HFFc6 (cell line): ENCODE measurements at places on chromosomes 7 and 10. TPM values are rescaled to one million over a fixed set of nuclear protein-coding genes. Genes with fewer than 3 reads are reported as not detected.

DNA sequence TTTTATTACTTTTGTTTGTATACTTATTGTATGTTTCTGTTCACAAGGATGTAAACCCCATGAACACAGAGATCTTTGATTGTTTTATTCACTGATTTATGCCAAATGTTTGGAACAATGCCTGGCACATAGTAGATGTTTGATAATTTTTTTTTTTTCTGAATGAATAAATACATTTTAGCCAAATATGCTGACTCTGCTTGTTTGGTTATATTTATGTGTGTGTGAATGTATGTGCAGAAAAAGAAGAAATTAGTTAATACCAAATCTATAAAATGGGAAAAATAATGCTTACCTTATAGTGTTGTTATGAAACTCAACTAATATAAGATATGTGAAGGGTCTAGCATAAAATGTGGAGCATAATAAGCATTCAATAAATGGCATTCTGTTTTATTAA, 203.9 kb downstream of the MDFIC start:
- DNase-seq = no peak

GRCh38 chr10:14648946-14649345, 125.8 kb downstream of the FAM107B start:
- no peak for DNase-seq

DNA sequence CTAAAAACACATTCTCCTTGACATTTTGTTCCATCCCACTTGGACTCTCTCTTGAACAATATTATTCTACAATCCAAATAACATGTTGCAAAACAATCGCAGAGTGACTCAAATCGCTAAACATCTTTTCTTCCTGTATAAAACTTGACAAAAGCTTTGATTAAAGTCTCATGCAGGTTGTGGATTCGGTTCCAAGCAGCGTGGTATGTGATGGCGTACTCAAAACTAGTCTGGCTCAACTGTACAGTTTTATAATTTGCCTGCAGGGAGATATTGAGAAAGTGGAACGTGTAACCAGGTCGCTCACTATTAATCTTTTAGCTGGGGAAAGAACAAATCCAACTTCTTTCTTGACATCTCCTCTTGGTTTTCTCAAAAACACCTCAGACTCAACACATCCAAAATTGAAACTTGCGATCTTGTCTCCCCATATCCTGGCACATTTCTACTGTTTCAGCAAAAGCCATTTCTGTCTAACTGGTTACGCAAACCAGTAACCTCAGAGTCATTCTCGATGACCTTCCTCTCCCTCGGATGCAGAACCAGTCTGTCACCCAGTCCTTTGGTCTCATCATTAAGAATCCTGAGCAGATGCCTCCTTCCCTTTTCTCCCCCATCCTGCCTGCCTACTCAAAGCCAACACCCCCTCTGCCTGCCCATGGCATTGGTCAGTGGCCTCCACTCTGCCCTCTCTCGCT, 100.1 kb downstream of the CACNB2 start:
- no peak for DNase-seq

- no peak for DNase-seq
These were observed 1.8 kb downstream of the KCNIP2 start for GRCh38 chr10:101841826-101842225.

GRCh38 chr10:58641708-58642107, 129.0 kb downstream of the BICC1 start:
- DNase-seq = peak; percentile 75

GRCh38 chr10:6763423-6763822, 183.3 kb upstream of the PRKCQ start:
- DNase-seq = no peak

- peak; percentile 35 for DNase-seq
These were observed 17.1 kb downstream of the MBL2 start for GRCh38 chr10:52755297-52756062.

GRCh38 chr7:150947241-150947745, 30.8 kb downstream of the KCNH2 start:
- DNase-seq = no peak

GRCh38 chr7:69208276-69208675, 390.0 kb upstream of the AUTS2 start:
- no peak for DNase-seq

DNA sequence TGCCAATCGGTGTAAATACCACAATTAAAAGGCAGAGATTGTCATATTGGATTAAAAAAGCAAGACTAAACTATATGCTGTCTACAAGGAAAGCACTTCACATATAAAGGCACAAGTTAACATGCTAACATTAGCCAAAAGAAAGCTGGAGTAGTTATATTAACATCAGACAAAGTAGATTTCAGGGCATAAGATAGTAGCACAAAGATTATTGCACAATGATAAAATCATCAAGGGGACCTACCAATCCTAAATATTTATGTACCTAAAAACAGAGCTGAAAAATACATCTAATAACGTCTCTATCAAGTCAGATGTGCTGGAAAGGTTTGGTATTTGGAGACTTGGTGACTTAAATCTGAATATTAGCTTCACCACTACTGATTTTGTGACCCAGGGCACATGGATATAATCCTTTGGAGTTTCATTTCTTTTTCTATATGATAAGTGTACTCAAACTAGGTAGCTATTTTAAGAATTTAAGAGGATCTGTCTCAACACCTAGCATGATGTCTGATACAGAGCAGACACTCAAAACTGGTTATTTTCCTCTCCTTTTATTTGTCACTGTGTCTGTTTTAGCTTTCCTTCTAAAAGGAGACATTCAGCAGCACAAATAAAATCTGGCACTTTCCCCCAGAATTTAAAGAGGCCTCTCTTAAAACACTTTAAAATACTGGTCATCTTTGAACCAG, 156.5 kb downstream of the DOCK4 start:
- no peak for DNase-seq

DNA sequence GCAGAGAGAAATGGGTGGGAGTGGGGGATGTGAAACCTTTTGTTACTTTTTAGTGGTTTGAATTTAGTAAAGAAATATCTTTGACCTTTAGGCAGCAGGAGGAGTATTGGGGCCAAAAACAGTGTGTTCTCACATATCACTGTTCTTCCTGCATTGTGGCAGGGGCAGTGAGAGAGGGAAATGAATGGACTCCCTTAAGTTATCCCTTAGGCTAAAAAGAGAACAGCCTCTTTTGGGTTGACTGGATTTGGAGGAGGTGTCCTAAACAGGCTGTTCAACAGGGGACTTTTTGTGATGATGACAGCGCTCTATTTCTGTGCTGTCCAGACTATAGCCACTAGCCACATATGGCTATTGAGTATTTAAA, 22.3 kb downstream of the ZNF775 start:
- DNase-seq = no peak

- DNase-seq = peak; percentile 60
These were observed 98.5 kb downstream of the ARHGAP22 start for GRCh38 chr10:48506147-48506917.

DNA sequence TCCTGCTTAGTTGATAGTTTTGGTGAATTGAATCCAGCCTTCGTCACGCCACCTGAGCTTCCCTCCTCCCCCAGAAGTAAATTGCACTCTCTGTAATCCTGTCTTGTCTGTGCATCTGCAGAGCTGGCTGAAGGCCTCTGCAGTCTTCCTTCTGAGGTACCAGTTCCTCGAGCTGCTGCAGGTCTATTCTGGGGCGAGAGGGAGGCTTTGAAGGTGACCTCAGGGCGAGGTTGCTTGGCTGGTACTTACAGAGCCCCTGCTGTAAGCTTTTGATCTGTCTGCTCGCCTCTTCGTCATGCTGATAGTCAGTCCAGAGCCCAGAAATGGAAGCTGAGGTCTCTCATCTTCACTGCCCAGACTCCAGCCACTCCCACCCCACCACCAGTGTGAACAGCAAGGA, 513.6 kb upstream of the FOXK1 start:
- no peak for DNase-seq

DNA sequence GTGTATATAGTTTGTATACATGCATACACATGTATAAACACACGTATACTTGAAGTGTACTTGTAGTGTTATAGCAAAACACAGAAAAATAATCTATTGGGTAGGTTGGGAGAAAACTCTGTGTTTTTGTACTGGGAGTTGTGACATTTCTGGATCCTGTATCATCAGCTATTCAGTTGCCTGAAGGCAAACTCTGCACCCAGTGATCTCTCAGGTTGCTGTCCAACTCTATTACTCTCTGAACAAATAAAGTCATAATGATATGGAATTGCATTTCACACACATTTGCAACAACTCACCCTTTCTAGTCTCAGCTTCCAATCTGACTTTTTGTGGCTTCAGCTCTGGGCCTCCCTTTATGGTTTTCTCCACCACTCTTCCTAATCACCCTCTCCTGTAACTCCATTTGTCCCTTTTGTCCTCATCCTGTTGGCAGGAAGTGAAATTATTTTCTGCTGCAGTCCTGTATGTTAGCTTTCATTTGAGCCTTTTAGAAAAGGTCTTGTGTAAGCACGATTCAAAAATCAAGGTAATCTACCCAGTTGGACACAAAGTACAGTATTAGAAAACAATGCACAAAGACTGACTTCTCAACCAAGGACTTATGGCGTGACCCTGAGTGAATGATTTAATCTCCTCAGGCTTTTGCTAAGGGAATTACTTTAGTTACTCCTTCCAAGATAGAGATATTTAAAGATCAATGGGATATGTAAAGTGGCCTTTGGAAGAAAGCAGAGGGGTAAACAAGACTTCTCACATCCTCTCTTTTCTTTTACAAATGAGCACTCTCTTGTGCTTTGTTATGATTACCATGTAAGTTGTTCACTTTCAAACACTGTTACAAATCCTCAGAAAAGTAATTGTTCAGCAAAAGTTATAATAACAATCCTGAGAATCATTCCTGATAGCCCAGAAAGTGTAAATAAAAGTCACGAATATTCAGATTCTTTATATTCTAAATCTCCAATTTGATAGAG, 249.1 kb downstream of the KCND2 start:
- DNase-seq = no peak

- no peak for DNase-seq
These were observed 128.2 kb upstream of the CHST15 start for GRCh38 chr10:124221356-124222317.

- DNase-seq = peak; percentile 3
These were observed 57.5 kb downstream of the COL17A1 start for GRCh38 chr10:104028146-104028545.

Gene FGFR2
- total RNA-seq = not detected in 3 replicates

Gene INMT
- total RNA-seq = 0.11 TPM in 1 of 3 replicates, not detected in the others

Gene GNAT3
- not detected in 2 replicates for total RNA-seq

Gene CDC14C
- 0.09 to 0.15 TPM in 2 of 3 replicates, not detected in the other for total RNA-seq

Gene STEAP1B
- 37.4 to 95.6 TPM (median 47.4 TPM) in 3 replicates for total RNA-seq

Gene VAX1
- total RNA-seq = not detected in 3 replicates

Gene CUZD1
- total RNA-seq = 0.34 and 0.47 TPM in 2 replicates

Gene SFXN3
- 46.4 to 57.4 TPM (median 48.2 TPM) in 3 replicates for total RNA-seq
